ENCODE measurements at places on chromosomes 3 and 15.
A peak's percentile ranks its signal among the peaks of the same experiment; 100 is the strongest.

- no peak for DNase-seq
Measured at GRCh38 chr3:39413691-39414420, 7.3 kb downstream of the RPSA start.

- DNase-seq = no peak
Measured at GRCh38 chr3:195172039-195172684, 98.8 kb downstream of the XXYLT1 start.

- no peak for DNase-seq
Measured at GRCh38 chr15:80071652-80072051, 12.2 kb downstream of the ZFAND6 start.

DNA sequence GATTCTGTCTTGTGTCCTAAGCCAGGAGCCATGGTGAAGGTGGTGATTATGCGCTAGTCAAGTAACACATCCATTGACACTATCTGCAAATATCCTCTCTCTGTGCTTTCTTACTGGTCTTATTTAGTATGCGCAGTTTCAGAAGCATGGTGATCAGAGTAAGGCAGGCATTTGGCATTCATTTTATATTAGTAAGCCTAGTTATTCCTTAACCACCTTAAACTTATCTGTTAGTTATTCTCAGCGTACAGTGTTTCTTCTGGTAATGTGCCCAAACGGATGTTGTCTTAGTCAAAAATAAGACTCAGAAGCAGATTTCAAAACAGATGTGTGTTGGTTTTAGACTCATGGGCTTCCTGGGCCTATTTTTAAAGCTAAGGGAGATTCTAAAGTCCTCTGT, 329.2 kb downstream of the GRM7 start:
- peak; percentile 97 for DNase-seq

- no peak for DNase-seq
Measured at GRCh38 chr15:75693501-75694240, 19.0 kb downstream of the CSPG4 start.
